NK-92 treated with Interleukin-12 subunit alpha and Interleukin-12 subunit beta, amount 100 ng/mL, for 24 hours (cell line): ENCODE measurements at places on chromosomes 1 and 21.

- DNase-seq = no peak
Observed at GRCh38 chr1:232962761-232963745, 12.6 kb downstream of the NTPCR start.

GRCh38 chr1:208029381-208030287 lies 118.7 kb upstream of the CD34 start:
- no peak for DNase-seq

DNA sequence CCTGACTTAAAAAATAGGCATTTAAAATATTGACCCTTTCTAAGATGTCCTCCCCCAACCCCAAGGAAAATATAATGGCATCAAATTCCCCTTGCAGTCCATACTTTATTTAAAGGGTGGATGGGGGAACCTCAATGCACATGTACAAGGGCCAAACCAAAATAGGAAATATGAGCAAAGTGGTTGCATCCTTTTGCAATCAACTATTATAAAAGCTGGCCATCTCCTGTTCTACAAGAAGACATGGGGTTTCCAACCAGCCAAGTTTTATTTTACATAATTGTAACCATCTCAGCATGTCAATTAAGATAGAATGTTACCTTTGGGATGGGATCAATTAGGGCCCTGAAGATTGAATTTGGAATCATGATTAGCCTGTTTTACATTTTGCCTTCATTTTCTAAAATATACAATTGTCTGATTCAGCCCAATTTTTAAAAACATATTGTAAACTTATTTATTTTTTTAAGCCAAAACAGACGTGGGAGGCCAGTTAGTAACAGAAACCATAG lies 146.7 kb upstream of the NFIA start:
- DNase-seq = no peak

GRCh38 chr1:5394111-5394510 lies 598.1 kb downstream of the NPHP4 start:
- no peak for DNase-seq

DNA sequence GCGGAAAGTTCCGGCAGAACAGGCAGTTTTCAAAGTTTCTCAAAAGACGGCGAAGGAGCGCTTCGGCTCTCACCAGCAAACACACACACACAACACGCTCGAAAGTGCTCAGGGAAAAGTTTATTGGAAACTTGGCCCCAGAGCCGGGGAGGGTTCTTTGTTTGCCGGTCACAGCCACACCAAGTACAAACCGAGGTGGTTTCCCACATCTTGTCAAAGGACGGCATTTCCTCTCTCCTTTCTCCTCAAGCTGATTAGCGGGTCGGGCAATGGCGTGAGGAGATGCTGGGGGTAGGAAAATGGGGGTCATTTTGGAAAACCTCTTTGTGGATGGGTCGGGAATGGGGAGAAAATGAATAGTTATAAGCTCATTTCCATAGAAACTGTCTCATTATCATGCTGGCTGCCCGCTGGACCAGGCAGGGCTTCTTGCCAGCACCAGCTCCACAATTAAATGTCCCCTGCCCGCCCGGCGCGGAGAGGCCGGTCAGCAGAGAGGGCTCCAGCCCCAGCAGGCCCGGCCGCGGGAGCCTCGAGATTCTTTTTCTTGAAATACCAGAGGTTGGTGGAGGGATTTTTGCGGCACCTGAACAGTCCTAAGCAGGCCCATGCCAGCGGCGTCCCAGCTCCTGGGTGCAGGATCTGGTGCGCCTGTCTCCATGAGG lies 92.3 kb downstream of the PRDM16 start:
- no peak for DNase-seq

DNA sequence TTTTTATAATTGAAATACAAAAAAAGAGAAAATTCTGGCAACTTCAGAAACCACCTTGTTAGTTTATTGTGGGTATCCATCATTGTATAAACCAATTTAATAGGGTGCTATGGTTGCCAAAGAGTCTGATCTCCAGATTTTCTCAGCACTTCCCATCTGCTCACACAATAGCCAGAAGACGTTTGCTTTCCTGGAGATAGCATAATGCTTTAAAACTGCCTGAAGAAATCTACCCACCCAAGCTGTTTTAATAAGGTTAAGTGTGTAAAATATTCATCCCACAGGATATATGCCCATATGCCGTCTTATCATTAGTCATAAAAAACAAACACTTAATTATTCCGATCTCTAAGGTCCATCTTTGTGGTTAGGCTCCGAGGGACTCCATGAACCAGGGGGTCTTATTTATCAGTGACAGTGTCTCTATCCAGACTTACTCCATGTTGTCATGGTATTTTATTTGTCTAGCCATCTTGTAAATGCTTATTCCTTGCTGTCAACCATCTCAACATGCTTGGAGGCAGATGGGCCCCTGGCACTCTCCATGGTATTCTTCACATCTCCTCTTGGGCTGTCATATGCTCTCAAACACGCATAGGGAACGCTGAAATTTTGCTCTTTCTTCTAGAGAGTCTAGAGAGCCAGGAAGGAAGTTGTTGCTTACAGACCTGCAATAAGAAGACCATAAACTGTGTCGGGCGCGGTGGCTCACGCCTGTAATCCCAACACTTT lies 58.5 kb downstream of the MAP10 start:
- no peak for DNase-seq

DNA sequence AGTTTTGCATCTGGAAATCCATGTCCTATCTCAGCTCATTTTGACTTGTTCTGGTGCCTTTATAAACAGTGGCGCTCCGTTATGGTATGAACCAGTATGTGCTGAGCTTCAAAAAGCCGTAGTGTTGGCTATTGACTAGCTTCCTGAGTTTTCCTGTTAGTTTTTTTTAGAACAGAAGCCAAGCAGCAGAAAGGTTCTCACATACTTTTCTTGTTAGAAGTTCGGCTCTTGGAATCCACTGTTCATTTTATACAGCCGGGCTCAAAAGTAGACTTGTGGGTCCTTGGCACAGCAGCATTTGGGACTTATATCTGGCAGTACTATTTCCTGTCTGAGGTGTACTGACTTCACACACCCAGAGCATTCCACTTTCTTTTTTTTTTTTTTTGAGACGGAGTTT lies 63.8 kb downstream of the TBCE start:
- no peak for DNase-seq

DNA sequence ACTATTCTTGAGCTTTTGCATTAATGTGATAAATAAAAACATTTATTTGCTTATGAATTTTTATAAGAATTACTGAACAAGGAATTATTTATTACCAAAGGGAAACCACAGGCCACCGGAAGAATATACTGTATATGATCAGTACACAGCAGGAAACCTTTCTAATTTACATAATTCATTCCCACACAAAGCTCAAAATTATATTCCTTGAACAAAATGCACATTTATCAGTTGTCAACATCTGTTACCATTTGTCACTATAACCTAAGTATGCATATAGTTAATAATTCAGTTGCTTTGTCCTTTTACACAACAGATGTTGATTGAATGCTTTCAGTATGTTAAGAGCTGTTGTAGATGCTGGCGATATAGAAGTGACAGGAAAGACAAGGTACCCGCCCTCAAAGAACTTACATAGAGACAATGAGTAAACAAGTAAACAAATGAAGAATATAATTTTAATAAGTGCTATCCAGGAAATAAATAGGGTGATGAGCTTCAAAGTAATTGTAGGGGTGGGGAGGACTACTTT lies 27.2 kb downstream of the VPS45 start:
- no peak for DNase-seq

DNA sequence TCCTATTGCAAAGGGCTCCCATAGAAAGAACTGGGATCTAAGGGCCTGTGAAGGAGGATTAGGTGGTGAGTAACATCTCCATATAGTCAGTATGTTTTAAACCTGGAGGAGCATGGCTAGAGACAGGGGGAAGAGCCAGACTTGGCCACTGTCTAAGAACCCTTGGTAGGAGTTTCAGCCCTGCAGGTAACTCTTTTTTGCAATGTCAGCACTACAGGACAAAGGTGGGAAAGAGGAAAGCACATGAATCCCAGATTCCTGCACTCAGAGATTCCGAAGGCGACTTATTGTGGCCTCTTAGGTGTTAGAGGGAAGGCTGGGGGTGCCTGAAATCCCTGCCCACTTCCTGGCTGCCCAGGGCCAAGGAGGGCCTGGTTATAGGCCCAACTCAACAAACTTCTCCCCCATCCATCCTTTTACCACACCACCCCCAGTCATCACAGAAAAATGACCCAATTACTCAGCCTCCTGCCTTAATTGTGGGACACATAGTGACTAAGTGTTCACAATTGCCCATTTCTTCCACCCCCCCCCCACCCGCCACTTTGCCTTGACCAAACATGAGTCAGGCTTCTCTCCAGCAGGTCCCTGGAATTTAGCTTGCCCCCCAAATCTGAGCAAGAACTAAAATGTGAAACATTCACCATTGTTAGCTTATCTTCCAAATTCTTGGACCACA lies 1.9 kb upstream of the NTNG1 start:
- no peak for DNase-seq

DNA sequence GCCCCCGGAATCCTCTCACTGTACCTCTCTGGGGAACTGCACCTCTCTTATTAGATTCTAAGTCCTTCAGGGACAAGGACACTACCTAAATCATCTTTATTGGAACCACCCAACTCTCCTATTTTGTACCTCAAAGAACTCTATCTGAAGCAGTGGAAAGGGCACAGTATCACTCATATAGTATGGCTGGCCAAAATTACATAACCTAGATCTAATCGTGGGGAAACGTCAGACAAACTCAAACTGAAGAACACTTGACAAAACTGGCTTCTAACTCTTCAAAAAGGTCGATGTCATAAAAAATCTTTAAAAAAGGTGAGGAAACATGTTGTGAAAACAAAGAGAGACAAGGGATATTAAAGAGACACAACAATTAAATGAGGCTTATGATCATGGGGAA lies 210.0 kb downstream of the SLC45A1 start:
- no peak for DNase-seq

DNA sequence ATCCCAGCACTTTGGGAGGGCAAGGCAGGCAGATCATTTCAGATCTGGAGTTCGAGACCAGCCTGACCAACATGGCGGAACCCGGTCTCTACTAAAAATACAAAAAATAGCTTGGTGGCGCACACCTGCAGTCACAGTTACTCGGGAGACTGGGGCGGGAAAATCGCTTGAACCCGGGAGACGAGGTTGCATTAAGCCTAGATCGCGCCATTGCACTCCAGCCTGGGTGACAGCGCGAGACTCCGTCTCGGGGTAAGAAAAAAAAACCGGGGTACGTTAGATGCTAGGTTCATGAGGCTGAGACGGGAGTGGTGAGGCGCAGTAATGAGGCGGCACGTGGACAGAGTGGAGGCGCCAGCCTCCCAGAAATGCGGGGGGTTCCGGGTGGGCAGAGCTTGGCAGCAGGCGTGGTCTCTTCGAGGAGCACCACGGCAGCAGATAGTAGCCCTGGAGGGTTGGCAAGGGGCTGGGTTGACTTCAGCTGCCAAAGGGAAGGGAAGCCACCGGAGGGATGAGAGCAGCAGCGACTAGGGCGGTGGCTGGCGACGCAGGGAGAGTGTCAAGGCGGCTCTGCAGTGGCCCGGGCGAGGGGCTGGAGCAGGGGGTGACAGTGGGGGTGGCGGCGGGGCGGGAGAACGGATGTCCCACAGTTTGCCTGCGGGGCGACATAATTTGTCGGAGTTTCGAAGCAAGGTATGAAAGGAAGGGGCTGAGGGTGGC lies 832 bp downstream of the MRPL20 start:
- no peak for DNase-seq

- DNase-seq = no peak
Observed at GRCh38 chr1:201272799-201273198, 10.5 kb upstream of the PKP1 start.

DNA sequence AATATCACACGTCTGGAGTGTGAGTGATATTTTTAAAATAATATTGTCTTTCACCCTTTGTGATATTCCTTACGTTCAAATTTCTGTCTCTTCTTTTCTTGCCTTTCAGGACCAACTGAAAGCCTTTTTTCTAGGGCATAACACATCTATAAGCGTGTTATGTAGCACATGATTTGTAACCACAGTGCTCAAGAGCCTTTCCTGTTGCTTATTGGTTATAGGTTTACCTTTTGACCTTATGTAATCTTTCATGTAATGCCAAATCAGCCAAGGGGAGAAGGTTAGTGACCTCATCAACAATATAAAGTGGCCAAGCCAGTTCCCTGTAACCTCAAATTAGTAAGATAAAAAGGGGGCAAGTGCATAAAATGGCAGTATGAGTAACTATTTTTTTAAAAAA lies 480.2 kb downstream of the AMY1C start:
- DNase-seq = no peak

DNA sequence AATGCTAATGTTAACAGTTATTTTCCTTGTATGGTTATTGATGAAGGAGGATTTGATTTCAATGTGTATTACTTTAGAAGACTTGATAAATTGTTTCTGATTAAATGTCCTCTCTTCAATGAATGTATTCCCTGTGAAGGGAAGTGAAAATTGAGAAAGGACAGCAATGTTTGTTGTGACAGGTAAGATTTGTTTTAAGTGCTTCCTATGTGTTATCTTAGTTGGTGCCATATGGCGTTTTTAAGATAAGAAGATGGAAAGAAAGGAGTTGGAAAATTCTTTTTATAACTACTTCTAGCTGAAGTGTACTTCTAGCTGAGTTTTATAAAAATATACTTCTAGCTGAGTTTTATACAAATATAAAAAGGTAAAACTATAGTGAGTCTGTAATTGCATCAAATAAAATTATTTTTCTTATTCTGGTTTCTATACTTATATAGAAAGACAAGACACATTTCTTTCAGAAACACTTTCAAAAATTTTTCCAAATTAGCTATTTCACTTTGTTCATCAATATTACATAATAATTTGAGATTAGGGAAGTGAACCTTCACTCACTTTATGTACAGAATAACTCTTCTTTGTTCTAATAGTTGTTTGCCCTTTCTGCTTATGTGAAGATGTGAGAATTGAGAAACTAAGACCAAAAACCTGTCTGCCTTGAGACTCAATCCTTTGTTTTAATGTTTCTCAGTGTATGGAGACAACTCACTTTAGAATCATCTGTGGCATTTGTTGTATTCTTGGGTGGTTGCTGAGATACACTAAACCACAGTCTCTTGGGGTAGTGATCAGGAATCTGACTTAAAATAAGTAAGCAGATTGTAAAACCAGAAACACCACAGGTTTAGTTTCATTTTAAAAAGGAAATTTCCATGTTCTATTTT lies 382.9 kb upstream of the B3GALT2 start:
- no peak for DNase-seq

GRCh38 chr1:100390531-100390930 lies 38.2 kb downstream of the CDC14A start:
- DNase-seq = no peak

- no peak for DNase-seq
Observed at GRCh38 chr1:9590945-9591668, 2.4 kb downstream of the TMEM201 start.

GRCh38 chr1:243718893-243719292 lies 131.2 kb downstream of the AKT3 start:
- no peak for DNase-seq

- DNase-seq = no peak
Observed at GRCh38 chr1:33399375-33399774, 31.5 kb downstream of the PHC2 start.

DNA sequence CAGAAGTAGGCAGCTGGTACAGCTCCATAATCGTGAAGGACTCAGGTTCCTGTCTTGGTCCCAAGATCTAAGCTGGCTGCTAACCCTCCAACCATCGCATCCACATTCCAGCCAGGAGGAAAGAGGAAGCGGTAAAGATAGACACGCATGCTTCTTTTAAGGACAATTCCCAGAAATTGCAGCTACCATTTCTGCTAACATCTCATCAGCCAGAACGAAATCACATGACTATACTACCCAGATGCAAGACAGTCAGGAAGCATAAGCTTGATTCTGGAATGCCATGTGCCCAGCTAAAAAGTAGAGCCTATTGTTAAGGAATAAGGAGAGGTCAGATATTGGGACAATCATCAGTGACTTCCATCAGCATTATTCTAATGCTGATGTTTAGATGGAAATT lies 110.4 kb downstream of the EPHB2 start:
- DNase-seq = no peak

GRCh38 chr1:21783679-21784603 lies 992 bp upstream of the USP48 start:
- DNase-seq = no peak
